ENCODE measurements at places on chromosomes 6 and 20.

GRCh38 chr6:152341596-152341995 is 295.6 kb downstream of the SYNE1 start:
- DNase-seq: no peak

DNA sequence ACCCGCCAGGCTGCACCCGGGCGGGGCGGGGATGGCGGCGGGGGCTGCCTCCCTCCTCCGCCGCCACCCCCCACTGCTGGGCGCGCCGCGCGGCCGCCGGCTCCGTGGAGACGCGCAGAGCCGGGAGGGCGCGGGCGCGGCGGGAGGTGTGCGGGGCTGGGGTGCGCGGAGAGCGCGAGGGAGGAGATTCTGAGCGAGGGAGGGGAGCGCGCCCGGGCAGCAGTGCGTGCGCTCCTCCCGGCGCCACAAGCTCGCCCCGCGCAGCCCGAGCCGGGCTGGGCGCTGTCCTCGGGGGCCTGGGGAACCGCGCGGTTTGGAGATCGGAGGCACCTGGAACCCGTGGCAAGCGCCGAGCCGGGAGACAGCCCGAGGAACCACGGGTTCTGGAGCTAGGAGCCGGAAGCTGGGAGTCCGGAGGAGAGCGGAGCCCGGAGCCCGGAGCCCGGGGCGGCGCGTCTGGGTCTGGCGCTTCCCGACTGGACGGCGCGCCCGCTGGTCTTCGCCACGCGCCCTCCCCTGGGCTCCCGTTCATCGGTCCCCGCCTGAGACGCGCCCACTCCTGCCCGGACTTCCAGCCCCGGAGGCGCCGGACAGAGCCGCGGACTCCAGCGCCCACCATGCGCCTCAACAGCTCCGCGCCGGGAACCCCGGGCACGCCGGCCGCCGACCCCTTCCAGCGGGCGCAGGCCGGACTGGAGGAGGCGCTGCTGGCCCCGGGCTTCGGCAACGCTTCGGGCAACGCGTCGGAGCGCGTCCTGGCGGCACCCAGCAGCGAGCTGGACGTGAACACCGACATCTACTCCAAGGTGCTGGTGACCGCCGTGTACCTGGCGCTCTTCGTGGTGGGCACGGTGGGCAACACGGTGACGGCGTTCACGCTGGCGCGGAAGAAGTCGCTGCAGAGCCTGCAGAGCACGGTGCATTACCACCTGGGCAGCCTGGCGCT is at the start of gene NTSR1:
TSS of gene NTSR1 (plus strand) at position 246 of the 946 bp plus-strand sequence. CDS start at position 618, 372 bp downstream.
- no peak for DNase-seq

DNA sequence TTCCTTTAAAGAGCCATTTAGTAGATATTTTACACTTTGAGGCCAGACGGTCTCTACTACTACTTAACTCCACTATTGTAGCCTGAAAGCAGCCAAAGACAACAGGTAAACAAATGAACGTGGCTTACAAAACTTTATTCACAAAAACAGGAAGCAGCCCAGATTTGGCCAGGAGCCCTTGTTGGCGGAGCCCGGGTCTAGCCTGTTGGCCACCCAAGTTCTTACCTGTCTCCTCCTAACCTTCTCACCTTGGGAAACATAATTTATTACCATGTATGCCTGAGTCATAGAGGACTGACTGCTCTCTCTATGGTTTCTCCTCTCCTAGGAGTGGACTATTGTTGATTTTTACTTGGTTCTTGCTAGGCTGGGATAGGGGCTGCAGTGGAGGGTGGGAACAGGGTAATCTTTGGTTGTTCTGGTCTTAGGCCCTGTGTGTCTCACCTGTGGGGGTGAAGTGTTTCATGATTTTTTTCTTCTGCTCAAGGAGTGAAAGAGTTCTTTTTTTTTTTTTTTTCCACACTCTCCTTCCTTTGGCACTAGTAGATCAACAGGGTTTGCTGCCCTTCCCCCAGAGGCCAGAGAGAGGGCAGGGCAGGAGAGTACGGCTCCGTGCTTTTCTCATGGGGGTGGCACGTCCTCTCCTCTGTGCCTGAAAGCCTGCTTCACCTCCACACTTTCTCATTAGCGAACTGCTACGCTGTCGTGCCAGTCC is 90.0 kb downstream of the RPP40 start:
- no peak for DNase-seq

- DNase-seq: no peak
These were observed 44.6 kb upstream of the GGTLC1 start for GRCh38 chr20:24033151-24033550.

DNA sequence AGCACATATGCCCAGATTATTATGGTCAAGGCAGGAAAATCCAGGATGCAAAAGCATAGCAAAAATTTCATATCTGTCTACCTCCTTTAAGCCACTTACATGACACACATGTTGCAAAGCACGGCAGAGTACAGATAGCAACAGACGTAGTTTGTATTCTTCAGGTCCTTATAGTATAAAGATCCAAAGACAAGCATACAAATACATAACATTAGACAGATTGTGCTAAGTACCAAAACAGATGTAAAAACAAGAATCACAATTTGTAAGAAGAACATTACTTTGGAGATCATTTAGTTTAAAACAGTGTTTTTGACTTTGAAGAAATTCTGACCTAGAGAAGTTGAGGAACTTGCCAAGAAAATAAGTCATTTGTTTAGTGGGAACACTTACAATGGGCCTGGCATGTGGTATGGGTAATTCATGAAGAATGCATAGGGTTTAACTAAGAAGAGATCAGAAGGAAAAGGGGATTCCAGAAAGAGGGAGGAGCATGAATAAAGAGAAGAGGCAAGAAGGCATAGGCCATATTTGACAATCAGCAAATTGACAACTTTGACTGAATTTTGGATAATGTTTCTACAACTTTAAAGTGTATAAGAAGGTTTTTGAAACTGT is 30.6 kb upstream of the LMBRD1 start:
- DNase-seq: no peak

DNA sequence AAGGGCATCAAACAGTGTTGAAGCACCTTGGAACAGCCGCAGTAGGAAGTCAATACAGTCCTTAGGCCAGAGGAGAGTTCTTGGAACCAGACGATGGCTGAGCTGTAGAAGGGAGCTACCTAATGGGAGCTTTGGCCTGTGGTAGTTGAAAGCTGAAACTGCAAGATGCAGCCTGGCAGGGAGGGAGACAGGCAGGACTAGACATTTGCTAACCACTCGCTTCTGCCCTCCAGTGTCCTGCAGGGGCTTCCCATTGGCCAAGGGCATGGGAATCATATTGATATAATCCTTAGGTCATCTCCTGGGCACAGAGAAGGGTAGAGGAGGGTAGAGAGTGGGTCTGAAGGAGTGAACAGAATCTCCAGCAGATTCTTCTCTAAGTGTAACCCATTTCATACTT is 60.4 kb downstream of the TPD52L1 start:
- no peak for DNase-seq

DNA sequence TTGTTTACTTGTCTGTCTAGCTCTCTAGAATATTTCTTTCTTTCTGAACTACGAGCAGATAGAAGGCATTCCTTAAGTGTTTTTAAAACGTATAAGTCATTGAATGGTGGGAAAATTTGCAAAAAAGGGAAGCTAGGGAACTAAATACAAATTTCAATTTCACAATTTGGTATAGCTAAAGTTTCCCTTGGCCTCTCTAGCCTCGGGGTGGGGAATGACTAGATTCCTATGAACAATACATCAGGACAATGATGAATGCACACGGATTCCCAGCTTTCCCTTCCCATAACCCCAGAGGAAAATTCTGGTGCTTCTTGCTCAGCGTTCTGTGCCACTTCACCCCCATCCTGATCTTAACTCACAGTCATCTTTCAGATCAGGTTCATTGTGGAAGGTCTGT is 113.3 kb upstream of the ASF1A start:
- no peak for DNase-seq

DNA sequence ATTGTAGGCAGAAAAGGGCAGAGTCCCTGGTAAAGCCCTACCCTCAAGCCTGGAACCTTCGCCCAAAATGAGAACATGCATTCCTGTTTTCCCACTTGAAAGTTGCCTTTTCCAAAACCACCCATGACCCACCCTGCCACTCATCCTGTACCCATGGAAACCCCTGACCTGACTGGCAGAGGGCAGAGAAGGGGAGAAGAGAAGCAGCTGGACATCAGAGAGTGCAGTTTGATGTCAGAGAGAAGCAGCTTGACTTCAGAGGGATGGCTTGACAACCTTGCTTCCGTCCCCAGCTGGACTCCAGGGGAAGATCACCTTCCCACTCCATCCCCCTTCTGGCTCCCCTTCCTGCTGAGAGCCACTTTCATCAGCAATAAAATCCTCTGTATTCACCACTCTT is 123.6 kb upstream of the SHLD1 start:
- no peak for DNase-seq

- no peak for DNase-seq
These were observed 5.9 kb downstream of the ZNF512B start for GRCh38 chr20:63963784-63964301.

GRCh38 chr6:45781890-45782289 is 233.8 kb downstream of the CLIC5 start:
- no peak for DNase-seq

DNA sequence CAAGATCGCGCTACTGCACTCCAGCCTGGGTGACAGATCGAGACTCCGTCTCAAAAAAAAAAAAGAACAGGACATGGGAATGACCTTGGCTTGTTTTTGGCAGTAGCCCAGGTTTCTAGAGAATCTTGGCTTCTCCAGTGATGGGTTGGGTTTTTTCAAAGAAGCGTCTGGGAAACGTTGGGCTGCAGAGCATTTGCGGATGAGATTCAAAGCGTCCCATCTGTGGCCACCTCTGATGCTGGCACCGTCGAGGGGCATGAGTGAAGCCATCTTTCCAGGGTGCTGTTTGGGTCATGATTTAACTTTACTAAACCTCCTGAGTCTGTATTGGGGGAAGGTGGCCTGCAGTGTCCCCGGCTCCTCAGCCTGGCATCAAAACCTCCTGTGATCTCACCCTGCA is 43.2 kb upstream of the SRF start:
- DNase-seq: no peak

DNA sequence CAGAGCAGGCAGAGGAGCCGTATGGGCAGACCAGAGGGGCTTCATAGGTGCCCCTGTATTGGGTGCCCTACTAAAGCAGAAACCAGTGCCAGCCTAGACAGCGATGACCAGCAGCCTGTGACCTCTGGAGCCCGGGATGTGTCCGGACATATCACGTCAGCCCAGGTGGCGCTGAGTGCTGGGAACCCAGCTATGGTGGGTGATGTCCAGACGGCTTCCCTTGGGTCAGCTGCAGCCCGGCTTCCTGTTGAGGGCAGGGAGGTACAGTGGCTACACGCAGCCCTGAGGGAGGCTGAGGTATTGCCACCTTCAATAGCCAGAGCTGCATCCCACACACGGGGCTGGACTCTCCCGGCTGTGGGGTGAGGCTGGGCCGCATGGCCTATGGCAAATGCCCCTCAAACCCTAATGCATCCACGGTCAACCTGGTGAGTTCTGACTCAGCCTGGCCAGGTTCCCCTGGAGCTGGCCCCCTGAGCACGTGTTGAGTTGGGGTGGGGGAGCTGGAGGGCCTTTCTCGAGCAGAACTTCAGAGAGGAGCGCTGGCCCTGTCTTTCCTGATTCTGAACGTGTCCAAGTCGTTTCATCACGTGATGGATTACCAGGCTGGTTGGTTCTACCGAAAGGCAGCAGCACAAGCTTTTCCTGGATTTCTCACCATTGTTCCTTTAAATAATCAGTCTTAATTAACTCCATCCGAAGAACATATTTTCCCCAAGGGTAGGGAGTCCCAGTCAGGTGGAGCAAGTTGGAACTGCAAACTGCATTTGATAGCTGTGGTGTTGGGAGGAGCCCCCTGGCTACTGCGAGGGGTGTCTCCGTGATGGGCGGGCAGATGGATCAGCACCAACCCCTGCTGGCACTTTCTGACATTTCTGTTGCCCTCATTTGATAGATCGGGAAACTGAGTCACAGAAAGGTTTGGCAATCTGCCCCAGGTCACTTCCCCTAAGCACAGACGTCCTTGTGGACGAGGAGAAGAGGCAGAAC is 7.1 kb upstream of the MYT1 start:
- no peak for DNase-seq

- no peak for DNase-seq
These were observed 21.3 kb upstream of the SCGN start for GRCh38 chr6:25630508-25631278.

DNA sequence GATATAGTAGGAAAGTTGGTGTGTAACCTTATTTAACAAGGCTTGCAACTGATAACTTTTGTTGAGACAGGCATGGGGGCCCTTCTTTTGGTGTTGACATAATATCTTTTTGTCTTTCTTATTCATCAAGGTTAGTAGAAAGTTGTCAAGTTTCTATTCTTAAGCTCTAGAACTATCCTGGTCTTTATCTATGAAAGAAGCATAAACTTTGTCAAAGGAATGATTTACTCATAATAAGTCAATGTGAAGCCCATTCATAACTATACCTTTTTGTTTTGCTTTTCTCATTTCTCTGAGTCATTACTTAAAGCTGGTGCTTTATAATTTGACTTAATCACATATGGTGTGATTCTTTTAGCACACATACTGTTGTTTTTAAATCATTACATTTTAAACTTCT is 312.4 kb downstream of the UTRN start:
- DNase-seq: no peak

DNA sequence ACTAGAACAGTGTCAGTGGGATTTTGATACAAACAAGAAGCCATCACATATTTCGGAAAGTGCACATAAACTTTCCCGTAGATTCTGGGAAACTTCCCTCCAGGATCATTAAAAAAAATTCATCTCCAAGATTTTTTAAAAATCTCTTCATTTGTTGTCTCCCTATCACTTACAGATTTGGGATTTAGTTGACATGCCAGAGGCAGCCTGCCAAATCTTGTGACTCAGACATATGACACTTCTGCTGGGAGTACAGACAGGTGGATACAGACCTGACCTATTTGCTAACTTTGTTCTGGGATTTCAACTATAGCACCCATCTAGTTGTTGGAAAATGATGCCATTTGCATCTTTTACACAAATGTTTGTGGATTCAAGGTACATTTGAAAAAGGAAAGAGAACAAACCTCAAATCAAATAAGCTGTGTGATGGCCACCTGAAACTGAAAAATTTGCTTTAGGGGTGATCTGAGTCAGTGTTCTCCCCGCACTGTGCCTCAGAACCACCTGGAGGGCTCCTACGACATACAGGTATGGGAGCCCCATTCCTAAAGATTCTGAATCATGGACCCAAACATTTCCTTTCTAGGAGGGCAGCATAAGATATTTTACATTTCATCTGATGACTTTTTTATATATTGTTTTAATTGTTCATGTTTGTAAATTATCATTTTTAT is 21.9 kb upstream of the CD2AP start:
- no peak for DNase-seq

DNA sequence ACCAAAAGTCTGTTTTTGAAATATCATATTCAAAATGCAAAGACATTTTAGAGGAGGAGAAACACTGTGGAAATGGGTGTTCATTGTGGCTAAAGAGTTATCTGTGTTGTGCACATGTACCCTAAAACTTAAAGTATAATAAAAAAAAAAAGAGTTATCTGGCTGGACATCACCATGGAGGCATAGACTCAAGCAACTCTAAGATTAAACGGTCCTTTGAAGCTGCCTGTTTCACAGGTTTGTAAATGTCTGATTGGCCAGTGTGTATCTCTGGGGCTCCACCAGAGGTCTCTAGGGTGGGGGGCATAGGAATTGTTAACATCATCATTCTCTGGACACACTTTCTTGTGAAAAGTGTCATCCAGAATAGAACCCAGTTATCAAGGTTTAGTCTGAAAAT is 39.2 kb downstream of the TSPYL4 start:
- no peak for DNase-seq

Measured in GM12891 (cell line).